ENCODE measurements at places on chromosomes 11 and 22. TPM values are rescaled to one million over a fixed set of nuclear protein-coding genes. Genes with fewer than 3 reads are reported as not detected.

- H3K36me3 ChIP-seq, result no peaks in the 10 kb centered on the region
- peaks cover 5% of the 10 kb centered on the region for H3K4me1 ChIP-seq
- no peak for DNase-seq
- no peaks in the 10 kb centered on the region for H3K27me3 ChIP-seq
- H3K27ac ChIP-seq, result no peak overlapping the region
- no peak overlapping the region for H3K4me3 ChIP-seq
Observed at GRCh38 chr11:117910525-117910924, 18.7 kb downstream of the TMPRSS13 start.

- no peak for DNase-seq
- peaks cover 2% of the 10 kb centered on the region for H3K27me3 ChIP-seq
- H3K27ac ChIP-seq, result no peak overlapping the region
- H3K4me1 ChIP-seq, result no peaks in the 10 kb centered on the region
Observed at GRCh38 chr22:19516378-19517170, 7.6 kb downstream of the CLDN5 start.

The APOA1 gene
- total RNA-seq, result 0.84 TPM

The CFAP300 gene
- 15.2 TPM for total RNA-seq

- DNase-seq, result no peak
- no peaks in the 10 kb centered on the region for H3K4me1 ChIP-seq
- no peak overlapping the region for H3K27ac ChIP-seq
- no peaks in the 10 kb centered on the region for H3K36me3 ChIP-seq
- H3K27me3 ChIP-seq, result no peaks in the 10 kb centered on the region
- no peak overlapping the region for H3K4me3 ChIP-seq
Observed at GRCh38 chr11:60347084-60347797, 20.2 kb downstream of the MS4A6E start.

DNA sequence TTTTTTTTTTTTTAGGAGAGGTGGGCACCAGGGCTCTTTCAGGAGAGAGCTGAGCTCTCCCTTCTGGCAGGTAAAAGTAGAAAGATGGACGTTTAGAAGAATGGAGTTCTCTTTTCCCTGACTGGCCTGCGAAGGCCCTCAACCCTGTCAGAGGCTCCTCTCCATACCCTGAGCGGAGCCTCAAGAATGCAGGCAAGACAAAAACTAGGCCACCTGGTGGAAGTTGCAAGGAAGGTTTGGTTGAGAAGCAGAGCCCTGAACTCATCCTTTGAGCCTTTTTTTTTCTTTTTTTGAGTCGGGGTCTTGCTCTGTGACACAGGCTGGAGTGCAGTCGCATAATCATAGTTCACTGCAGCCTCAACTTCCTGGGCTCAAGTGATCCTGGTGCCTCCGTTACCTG is 1.4 kb downstream of the OTOG start:
- peak; percentile 63 for DNase-seq
- H3K27me3 ChIP-seq, result peaks cover 45% of the 10 kb centered on the region
- peaks cover 9% of the 10 kb centered on the region for H3K4me1 ChIP-seq
- H3K27ac ChIP-seq, result no peak overlapping the region
- H3K36me3 ChIP-seq, result no peaks in the 10 kb centered on the region

All from neural progenitor cell (in vitro differentiated cells).